ENCODE measurements at places on chromosomes 6 and 20.

DNA sequence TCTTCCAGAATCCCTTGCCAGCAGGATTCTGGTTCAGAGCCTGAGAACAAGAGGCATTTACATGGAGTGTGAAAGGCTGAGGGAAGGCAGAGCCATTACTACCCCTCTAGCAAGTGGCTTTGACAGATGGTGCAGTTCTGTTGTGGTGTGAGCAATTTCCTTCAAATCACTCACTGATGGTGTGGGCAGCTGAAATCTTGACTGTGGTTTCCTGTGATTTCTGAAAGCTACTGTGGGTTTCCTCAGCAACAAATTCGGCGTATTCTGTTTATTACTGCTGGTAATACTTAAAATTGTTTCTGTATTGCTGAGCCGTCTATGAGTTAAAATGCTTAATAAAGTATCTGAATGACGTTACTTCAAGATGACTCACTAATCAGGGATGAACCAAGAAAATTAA, 181.5 kb upstream of the TCF21 start:
- DNase-seq: no peak

DNA sequence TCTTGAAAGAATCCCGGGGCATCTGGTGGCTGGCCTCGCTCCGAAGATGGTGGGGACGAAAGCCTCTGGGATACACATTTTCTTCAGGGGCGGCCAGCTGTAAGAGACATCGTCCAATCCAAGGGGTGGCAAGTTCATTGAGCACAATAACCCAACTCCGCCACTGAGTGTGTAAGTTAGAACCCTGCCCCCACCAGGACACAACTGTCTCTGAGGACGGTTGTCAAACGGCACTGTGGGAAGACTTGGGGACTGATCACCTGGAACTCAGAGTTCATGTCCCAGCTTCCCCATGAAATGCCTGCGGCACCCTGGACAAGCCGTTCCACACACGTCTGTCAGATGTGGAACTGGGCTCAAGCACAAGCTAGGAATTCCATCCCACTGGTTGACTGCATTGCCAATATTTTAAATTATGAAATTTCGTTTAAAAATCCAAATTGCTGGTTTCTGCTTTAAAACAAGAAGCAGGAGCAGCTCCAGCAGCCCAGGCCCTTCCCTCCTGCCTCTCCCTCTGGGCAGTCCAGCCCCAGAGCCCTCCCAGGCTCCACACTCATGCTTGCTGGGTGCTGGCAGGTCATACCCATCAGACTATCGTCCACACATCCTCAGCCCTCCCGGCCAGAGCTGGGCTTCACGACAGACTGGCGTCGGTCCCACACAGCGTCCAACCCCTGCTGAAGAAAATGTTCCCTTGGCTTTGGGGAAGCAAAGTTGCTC, 80.9 kb upstream of the AFDN start:
- DNase-seq: no peak

DNA sequence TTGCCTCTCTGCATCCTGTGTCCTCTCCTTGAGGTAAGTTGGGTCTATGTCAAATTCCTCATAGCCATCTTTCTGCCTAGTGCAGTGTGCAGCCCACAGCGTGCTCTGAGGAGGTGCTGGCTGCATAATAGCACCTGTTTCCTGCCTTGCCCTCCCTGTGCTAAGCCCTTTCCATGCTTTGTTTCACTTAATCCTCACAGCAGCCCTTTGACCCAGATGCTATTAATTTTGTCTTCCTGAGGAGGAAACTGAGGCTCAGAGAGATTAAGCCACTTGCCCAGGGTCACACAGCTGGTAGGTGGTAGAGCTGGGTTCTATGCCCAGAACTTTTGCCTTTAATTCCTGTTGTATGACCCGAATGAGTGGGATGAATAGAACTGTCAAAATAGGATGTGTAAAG, 13.5 kb downstream of the FAM83D start:
- DNase-seq: no peak

DNA sequence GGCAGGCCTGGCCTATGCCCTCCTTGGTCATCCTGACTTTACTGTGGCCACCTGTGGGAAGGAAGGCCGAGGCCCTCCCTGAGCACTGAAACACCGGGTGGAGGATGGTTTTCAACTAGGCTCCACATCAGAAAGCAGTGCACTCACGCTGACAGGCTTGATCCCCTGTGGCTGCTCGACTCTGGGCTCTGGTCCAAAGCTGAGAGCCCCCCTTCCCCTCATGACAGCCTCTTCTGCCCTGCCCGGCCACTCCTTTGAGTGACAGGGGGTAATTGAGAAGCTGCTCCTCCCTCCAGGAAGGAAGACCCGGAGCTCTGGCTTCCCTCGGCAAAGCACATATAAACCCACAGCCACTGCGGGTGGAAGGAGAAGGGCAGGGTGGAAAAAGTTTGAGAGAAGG, 43.6 kb downstream of the MUC22 start:
- no peak for DNase-seq

DNA sequence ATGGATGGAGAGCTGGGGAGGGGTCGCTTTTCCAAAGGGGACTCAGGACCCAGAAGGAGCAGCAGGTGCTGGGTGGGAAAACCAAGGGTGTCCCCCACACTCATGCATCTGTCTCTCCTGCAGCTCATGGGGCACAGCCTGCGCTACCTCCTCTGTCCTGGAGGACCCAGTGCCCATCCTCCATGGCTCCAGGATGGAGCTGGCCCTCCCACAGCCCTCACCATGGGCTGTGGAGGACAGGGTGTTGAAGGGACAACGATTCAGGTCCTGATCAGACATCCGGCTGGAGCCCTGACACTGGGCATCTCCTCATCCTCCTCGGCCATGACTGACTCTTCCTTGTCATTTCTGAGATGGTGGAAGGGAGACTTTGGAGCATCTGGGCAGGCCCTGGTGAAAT, 97.9 kb upstream of the SULF2 start:
- no peak for DNase-seq

DNA sequence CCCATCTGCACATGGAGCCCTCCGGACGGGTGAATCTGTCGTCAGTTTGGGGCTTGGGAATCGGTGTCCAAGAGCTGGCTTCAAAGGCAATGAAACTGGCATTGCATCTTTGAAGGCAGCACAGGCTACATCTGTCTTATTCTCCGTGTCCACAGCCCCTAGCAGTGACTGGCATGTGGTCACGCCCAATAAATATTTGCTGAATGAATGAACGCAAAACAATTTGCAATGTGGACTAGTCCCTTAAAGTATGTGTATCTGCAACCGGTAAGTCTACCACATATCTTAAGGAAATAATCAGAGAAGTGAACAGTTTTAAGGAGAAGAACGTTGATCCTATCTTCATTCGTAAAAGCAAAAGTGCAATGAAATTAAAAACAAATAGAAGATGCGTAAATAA, 8.0 kb upstream of the PMEPA1 start:
- DNase-seq: no peak

- no peak for DNase-seq
Measured at GRCh38 chr6:122372647-122373046, 26.8 kb upstream of the HSF2 start.

DNA sequence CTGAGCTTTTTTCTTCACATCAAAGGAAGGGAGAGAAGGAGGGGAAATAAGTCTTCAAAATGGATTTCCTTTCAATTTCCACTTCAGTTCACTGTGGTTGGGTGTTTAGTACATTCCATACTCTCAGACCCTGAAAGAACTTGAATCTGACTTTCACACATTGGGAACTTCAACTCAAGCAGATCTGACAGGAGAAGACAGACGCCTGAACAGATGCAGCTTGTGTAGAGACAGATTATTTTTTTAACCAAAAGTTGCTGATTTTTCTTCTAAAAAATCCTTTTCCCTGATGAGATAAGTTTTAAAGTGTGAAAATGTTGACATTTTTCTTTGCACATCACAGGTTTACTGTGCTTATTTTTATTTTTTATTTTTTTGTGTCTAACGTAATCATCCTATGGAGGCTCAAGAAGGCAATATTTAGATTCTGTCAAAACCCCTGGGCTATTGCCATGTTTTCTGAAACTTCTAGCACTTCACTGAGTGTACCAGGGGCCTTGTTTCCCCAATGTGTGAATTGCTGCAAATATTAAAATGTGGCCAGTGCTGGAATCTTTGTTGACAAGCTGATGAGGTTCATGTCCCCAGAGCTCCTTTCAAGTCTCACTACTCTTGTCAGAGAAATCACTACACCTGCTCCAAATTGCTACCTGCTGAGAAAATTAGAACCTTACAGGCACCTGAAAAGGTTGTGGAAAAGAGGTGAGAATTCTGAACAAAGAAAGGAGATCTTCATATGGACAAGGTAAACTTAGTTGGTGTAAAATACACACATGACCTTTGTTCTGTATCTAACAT, 214.8 kb upstream of the BTBD3 start:
- DNase-seq: no peak

DNA sequence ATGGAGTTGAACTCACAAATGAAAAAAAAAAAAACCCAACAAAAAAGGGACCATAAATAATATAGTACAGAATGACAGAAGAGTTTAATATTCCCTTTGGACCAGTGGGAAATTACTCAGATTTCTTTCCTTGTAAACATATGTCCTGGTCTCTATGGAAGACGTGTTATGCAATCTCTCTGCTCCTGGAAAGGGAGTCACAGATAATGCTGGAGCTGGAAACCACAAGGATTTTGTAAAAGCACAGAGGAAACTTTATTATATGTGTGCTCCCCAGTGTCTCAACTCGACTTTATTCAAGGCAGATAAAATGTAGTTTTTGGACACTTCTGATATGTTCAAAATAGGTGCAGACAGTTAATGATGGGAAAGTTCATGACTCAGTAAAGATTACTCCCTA, 88.1 kb upstream of the ZFP64 start:
- no peak for DNase-seq
